ENCODE measurements at places on chromosomes 12 and 14.

DNA sequence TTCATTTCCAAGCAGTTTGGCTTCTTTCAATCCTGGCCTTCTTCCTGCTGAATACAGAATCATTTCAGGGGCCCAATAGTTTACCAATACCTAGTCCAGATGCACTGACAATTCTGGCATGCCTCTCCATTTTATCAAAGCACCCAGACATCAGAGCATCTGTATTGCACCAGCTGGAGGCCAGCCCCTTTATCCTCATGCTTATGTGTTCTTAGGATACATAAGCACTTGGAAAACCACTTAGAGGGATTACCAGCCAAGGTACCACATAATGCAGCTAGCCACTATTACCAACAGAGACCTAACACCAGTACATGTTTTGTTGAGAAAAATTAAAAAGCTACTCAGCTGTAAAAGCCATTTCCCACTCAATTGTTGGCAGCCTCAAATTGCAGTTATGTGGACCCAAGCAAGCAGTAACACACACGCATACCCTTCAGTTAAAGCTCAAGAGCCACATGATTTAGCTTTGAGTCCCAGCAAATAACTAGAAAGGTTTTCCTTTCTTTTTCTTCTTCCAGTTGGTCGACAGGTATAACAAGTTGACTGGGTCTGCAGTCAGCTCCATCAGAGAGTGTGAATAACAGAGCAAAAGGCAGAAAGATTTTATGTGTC, 263.8 kb downstream of the DIO2 start:
- DNase-seq = peak; percentile 62

GRCh38 chr14:89424241-89424640, 7.2 kb upstream of the FOXN3 start:
- no peak for DNase-seq

DNA sequence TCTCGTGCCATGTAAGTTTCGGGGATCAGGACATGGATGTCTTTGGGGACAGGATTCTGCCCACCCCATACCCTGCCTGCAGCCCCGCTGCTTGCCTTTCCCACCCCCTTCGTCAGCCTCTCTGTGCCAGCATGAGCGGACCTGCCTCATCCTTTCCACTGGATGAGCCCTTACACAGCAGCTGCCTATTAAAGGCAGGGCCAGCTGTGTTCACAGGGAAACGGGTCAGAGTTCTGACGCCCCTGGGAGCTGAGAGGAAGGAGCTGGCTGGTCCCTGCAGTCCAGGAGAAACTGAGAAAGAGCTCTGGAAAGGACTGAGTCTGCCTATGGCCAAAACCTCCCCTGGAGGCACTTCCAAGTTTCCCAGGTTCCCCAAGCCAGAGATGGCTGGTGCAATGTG, 83.5 kb upstream of the NCOR2 start:
- no peak for DNase-seq

- no peak for DNase-seq
Observed at GRCh38 chr12:42583016-42583415, 6.5 kb downstream of the PRICKLE1 start.

GRCh38 chr14:91377700-91378652, 39.6 kb downstream of the CCDC88C start:
- no peak for DNase-seq

GRCh38 chr12:96194576-96194889, 358 bp downstream of the ELK3 start:
- no peak for DNase-seq

DNA sequence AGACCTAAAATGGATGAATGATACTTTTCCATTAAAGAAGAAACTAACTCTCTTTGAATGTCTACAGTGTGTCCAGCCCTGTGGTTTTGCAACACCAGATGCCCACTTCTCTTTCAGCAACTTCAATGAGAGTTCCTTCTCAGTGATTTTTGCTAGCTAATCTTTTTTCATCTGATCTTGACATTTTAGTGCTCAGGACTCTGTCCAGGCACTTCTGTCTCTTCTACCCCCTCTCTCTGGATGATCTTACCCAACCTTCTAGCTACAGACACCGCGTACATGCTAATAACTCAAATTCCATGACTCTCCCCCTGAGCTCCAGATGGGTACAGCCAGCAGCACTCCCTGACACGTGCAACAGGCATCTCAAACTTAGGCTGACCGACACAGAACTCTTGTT, 161.1 kb upstream of the FOXN3 start:
- no peak for DNase-seq

DNA sequence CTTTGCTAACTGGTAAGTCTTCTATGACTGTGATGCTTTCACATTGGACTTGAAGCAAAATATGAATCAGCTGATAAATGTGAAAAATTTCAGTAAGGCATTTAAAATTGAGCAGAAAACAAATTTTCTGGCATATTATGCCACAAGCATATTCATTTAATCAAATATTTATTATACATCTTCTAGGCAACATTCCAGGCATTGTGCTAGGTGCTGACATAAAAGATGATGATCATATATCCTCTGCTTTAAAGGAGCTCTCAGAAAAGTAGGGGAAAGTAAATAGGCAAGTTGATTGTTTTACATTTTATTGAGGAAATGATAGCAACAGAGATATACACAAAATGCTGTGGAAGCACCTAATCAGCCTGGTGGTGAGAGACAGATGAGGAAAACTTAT, 248.9 kb downstream of the SLC16A7 start:
- DNase-seq = no peak

DNA sequence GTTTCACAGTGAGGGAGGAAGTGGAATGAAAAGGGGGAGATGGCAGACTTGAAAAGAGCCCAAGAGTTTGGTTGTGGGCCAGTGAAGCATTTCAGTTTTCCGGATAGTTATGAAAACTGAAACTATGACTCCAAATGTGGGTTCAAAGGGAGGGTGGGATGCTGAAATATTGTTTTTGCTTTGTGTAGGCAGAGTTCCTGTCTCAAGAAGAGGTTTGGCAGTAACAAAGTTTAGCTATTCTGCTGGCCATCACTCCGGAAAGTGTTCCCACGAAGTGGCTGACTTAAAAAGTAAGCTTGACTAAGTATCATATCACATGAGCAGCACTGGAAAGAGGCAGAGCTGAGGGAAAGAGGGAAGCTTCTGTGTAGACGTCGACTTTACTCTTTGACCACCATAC, 85.2 kb downstream of the CAND1 start:
- no peak for DNase-seq

- no peak for DNase-seq
Observed at GRCh38 chr12:107025671-107026070, 38.7 kb upstream of the MTERF2 start.

GRCh38 chr12:47184813-47185212, 105.1 kb upstream of the AMIGO2 start:
- DNase-seq = no peak

GRCh38 chr12:31033681-31034080, 40.0 kb upstream of the DDX11 start:
- no peak for DNase-seq

- peak; percentile 63 for DNase-seq
Observed at GRCh38 chr14:44803239-44803905, 158.4 kb downstream of the KLHL28 start.

- no peak for DNase-seq
Observed at GRCh38 chr12:124440031-124440626, 127.3 kb downstream of the NCOR2 start.

GRCh38 chr14:77141214-77142004, at the start of gene ZDHHC22:
ZDHHC22 (minus strand) TSS chr14:77141791; CDS start chr14:77139738, 2,053 bp downstream.
- peak; percentile 91 for DNase-seq

DNA sequence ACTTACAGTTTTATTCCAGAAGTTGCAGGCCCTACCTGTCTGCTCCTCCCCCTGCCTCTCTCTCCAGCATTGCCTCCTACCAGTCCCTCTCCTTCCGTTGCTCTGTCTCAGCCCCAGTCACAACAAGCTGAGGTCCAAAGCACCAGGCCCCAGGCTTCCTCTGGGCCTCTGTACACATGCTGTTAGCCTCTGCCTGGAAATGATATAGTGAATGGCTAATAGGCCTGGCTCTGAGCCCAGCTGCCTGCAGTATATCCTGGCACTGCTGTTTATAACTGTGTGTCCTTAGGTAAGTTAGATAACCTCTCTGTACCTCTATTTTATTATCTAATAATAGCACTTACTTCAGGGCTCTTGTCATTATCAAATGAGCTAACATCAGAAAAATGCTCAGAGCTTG, 114.9 kb upstream of the PWP1 start:
- DNase-seq = no peak

DNA sequence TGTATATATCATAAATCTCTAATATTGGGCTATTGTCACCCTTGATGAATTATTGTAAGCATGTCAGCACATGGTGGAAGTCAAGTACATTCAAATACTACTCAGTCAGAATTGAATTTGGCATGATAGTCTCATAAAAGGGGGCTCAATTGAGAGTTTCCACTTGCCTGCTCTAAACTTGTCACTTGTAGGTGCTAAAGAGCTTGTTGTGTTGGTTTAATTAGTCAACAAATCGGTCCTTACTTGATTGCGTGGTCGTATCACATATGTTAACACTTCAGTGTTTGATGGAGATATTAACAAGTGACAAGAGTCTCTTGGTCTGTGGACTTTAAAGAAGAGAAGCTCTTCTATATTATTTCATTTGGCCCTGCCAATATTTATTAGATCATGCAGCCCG, 81.1 kb downstream of the NKX2-1 start:
- DNase-seq = no peak

DNA sequence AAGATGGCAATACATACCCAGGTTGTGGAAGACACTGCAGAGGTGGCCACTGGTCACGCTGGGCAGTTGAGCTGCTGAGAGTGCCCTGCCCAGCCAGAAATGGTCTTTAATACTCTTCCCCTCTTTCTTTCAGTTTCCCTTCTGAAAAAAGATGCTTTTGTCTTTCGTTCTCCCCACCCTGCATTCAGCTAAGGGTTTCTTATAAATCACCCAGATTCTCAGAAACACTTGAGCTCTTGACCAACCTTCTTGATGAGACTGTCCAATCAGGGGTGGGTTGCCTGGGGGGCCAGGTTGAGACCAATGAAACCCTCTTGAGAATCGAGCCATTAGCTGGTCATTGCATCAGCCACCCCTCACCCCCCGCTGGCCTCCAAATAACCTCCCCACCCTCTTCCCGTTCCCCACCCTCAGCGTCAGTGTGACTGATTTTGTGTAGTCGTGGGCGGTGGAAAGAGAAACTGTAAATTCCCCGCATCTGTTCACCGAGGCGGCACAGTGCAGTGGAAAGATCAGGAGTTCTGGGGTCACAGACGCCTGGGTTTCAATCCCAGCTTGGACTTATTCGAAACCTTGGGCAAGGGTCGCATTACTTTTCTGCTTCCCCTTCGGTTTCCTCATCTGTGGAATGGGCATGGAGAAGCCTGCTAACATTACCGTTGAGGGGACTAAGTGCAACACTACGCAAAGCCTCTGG, 52.3 kb downstream of the SLC25A47 start:
- DNase-seq = no peak

- DNase-seq = no peak
Observed at GRCh38 chr12:63085120-63085519, 65.9 kb downstream of the AVPR1A start.

DNA sequence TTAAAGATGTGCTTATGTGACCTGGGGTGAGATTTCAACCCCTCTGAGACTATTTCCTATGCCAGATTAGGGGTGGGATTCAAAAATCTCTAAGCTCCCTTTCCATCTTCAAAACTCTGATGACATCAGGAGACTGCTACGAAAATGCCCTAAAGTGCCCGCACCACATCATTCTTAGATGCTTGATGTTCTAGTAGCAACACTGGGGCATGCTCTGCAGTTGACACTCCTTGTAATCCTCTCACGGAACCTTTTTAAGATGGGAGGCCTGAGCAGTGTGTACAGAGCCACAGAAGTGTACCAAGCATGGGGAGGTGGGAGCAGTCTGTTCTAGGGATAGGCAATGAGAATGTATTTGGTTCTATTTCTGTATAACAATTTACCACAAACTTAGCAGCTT, 12.2 kb downstream of the FOS start:
- no peak for DNase-seq

- no peak for DNase-seq
Observed at GRCh38 chr12:27335364-27336281, 3.0 kb downstream of the BMAL2 start.

DNA sequence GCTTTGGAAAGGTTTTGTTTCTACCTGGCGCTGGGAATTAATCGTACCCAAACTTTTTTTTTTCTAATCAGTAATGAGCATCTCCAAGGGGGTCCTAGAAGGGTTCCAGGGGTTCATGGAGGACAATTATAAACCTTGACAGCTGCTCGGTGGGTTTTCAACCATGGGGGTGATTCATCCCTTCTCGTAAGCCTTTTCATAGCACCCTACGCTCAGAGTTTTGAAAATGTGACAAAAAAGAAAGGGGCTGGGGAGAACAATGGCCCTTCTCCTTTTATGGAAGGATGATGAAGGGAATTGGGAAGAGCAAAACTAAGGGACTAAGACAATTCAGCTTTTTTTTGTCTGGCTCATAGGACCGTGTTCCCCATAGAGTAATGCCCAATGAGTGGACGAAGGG, 196.7 kb downstream of the ZFP36L1 start:
- no peak for DNase-seq

GRCh38 chr12:77166696-77167095, 101.3 kb upstream of the E2F7 start:
- DNase-seq = no peak

- DNase-seq = no peak
Observed at GRCh38 chr14:104678346-104678745, 11.1 kb upstream of the INF2 start.

DNA sequence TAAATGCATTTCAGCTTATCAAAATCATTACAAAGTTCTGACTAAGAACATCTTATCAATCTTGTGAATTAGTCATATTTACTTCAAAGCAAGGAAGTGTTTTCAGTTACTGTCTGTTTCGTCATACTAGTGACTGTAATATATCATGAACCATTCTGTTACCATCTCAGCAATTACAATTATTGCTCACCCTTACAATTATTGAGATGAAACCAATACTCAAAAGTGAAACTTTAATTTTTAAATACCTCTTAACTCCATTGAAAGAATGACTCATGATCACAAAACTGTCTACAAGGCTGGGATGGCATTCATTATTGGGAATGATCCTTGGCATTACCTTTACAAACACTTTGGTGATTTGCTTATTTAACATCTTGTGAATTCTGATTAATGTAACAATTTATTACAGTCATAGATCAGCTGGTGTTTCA, 90.3 kb downstream of the RPS6KA5 start:
- DNase-seq = no peak

GRCh38 chr12:8697476-8698131, at the start of gene RIMKLB:
RIMKLB (plus strand) TSS chr12:8697991; CDS start chr12:8713867, 15,876 bp downstream.
- peak; percentile 86 for DNase-seq

DNA sequence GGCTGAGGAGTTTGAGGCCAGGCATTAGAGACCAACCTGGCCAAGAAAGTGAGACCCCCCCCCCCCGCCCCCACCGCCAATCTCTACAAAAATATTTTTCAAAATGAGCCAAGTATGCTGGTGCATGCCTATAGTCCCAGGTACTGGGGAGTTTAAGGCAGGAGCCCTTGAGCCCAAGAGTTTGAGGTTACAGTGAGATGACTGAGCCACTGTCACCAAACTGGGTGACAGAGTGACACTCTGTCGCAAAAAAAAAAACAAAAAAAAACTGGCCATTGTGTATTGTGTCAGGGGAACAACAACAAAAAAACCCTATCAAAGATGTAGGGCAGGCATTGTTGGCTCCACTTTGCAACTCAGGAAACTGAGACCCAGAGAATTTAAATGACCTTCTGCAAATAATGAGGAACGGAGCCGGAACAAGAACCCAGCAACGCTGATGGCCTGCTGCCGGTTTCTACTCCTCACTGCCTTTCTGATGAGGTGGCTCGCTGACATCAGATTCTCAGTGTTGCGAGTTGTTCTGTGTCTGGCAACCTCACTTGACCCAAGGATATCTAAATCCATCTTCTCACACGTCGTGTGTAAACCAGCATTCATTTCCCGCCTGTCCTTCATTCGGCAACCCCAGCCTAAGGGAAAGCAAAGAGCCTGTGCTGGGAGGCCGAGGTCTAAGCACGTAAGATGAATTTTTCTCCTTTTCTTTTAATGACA, 195.2 kb upstream of the CRY1 start:
- DNase-seq = no peak

- no peak for DNase-seq
Observed at GRCh38 chr12:3743803-3744202, 9.1 kb downstream of the CRACR2A start.

Measured in D341Med (cell line).